ENCODE measurements at places on chromosomes 4 and X.

GRCh38 chr4:88353324-88353723 is 25.3 kb upstream of the HERC6 start:
- DNase-seq = no peak

DNA sequence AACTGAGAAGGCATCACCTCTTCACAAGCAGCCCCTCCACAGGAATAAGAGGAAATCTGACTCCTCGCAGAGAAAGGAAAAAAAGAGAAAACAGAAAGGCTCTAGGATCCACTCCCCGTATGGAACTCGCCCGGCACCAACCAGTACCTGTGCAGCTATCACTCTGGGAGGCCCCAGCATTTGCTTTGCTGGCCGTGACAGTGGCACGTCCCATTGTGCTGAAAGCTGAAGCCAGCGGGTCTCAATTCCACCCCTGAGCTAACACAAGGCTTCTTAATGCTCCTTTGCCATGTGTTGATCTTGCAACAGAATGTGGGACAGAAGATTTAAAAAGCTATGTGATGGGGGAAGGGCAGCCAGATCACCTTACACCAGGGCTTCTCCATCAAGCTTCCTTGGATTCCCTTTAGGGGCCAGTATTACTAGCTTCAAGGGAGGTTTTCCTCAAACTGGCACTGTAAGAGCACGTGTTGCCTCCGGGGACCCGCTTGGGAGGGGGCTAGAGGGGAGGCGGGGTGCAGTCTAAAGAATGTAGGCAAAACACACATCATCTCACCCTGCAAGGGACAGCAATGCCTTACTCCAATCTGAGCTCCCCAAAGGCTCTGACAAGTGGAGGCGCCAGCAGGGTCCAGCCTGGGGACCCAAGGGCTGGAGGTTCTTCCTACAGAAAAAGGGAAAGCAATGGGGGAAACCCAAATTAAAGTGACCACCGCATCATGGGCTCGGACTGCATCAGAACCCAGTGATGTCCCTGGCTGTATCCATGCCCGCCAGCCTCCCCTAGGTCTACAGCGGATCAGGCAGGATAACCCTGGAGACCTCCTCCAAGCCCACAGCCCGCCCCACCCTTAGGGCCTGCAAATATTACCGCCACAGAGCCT is 1.2 kb downstream of the USP46 start:
- no peak for DNase-seq

GRCh38 chr4:176817204-176817603 is 24.5 kb upstream of the VEGFC start:
- no peak for DNase-seq

GRCh38 chrX:48833542-48834138 is 1.8 kb downstream of the PCSK1N start:
- peak; percentile 24 for DNase-seq

DNA sequence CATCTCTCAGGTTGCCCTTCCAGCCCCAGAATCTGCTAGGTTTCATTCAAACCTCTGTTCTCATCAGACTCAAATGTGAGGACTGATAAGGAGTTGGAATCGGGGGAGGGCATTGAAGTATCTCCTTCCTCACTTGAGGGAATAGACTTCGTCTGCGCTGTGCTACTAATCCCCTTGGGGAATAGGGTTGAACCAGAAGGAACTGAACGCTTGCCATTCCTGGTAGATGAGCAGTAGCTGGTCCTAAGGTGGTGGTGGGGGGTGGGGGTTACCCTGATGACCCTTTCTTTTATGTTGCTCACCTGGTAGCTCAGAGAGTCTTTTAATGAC is 692 bp upstream of the SLC9A7 start:
- DNase-seq = no peak

DNA sequence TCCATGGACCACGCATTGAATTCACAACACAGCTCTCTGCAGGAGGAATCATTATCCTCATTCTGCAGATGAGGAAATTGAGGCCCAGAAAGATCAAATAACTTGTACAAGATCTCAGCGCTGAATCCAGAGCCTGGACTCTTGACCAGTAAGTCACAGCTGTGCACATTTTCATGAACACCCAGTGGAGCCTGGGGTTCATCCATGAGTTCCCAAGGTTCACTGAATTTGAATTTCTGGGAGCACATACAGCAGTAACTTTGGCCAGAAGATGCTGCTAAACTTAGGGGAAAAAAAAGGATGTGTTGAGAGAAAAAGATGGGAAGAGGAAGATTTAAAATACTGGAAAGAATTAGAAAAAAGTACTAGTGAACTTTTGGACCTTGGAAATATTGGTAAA is 218.7 kb upstream of the PPARGC1A start:
- no peak for DNase-seq

DNA sequence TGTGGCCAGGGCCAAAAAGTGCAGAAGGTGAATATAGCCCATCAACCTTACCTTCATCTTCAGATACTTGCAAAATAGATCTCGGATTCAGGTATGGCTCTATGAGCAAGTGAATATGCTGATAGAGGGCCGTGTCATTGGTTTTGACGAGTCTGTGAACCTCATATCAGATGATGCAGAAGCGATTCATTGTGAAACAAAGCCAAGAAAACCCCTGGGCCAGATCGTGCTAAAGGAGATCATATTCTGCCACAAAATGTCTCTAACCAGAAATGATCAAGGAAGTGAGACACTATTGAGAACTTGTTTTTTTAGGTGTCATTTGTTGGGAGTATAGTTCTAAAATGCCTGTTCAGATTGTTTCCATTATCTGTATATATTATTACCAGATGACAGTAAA is 48.3 kb downstream of the PDK3 start:
- no peak for DNase-seq

- DNase-seq = no peak
These were observed 28.5 kb downstream of the EGFL6 start for GRCh38 chrX:13597874-13598273.
